ENCODE measurements at places on chromosomes 3 and 15. TPM values are rescaled to one million over a fixed set of nuclear protein-coding genes. Genes with fewer than 3 reads are reported as not detected.

SAMD7 gene
- total RNA-seq, result not detected

MYZAP gene
- total RNA-seq, result not detected

CAND2 gene
- total RNA-seq, result 1.2 TPM

FNDC3B gene
- total RNA-seq, result 179 TPM

SCAANT1 gene
- total RNA-seq, result not detected

SLMAP gene
- 50.7 TPM for total RNA-seq

POC1A gene
- 1.8 TPM for total RNA-seq

SSUH2 gene
- total RNA-seq, result not detected

UQCC5 gene
- 6.5 TPM for total RNA-seq

TUSC7 gene
- not detected for total RNA-seq

ARHGAP31 gene
- 41.5 TPM for total RNA-seq

GALNT15 gene
- 7.1 TPM for total RNA-seq

NR1I2 gene
- not detected for total RNA-seq

DPPA4 gene
- not detected for total RNA-seq

DNAJC19 gene
- total RNA-seq, result 27.9 TPM

ZNF662 gene
- 4.0 TPM for total RNA-seq

ALG1L2 gene
- total RNA-seq, result 0.29 TPM

FAM174B gene
- total RNA-seq, result 5.1 TPM

NPAP1 gene
- not detected for total RNA-seq

MESP1 gene
- total RNA-seq, result under 0.01 TPM

C3orf49 gene
- total RNA-seq, result not detected

SCN11A gene
- under 0.01 TPM for total RNA-seq

LRRIQ4 gene
- 0.29 TPM for total RNA-seq

IGSF10 gene
- 2.7 TPM for total RNA-seq

CD80 gene
- 2.5 TPM for total RNA-seq

EEF1AKMT4 gene
- 2.7 TPM for total RNA-seq

PLOD2 gene
- total RNA-seq, result 345 TPM

SEMA5B gene
- not detected for total RNA-seq

DYNC1LI1 gene
- total RNA-seq, result 38.0 TPM

GOLGA6L24 gene
- total RNA-seq, result not detected

SPINK8 gene
- not detected for total RNA-seq

ATP13A3 gene
- 311 TPM for total RNA-seq

GP5 gene
- total RNA-seq, result 0.36 TPM

MASP1 gene
- 1.2 TPM for total RNA-seq

SCAMP5 gene
- total RNA-seq, result 0.88 TPM

ZBTB47 gene
- total RNA-seq, result 39.2 TPM

NTRK3 gene
- total RNA-seq, result 0.72 TPM

ZNF502 gene
- total RNA-seq, result 4.0 TPM

AGBL1 gene
- not detected for total RNA-seq

TARS3 gene
- 15.0 TPM for total RNA-seq

All from osteoblast (primary cell).